Natural killer cell (primary cell): ENCODE measurements at places on chromosomes 2 and 18. TPM values are rescaled to one million over a fixed set of nuclear protein-coding genes. Genes with fewer than 3 reads are reported as not detected.
A peak's percentile ranks its signal among the peaks of the same experiment; 100 is the strongest.

DNA sequence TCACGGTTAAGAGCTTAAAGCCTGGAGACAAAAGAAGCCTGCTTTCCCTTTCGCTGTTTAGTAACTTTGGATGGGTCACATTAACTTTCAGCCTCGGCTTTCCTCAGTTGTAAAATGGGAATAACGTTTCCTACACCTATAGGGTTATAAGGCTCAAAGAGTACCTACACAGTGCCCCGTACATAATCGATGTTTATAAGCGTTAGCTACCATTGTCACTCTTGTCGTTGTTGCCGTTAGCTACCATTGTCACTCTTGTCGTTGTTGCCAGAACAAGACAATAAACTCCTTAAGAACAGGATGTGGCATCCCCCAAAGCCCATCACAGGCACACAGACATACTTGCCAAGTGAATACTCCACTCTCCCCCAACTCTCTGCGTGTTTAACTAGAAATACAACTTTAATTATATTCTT is 901 bp upstream of the MFSD6 start:
- DNase-seq = peak; percentile 88

RIT2 gene
- total RNA-seq = not detected

- DNase-seq = no peak
These were observed 11.2 kb upstream of the INPP4A start for GRCh38 chr2:98433363-98433964.

SLC9A4 gene
- total RNA-seq = 0.19 TPM

GRCh38 chr2:176072951-176073904 is 10.5 kb downstream of the EVX2 start:
- DNase-seq = no peak

- no peak for DNase-seq
These were observed 1662.1 kb upstream of the NXPH2 start for GRCh38 chr2:140442319-140442718.

DNA sequence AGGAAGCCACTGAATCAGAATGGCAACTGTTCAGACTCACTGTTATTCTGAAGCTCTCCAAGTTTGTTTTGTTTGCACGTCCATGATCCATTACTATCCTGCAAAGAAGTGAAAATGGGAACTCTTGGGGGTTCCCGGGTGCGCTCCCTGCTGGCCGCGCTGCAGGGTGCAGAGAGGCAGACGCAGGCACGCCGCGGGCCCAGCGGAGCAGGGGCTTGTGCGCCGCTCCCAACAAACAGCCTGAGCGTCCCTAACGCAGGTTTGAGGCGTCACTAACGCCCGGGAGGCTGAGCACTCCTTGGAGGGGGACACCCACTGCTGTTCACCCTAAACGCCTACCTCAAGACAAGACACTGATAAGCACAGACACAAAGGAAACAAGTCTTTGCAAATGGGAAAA is 14.3 kb upstream of the PIEZO2 start:
- DNase-seq = no peak

DNA sequence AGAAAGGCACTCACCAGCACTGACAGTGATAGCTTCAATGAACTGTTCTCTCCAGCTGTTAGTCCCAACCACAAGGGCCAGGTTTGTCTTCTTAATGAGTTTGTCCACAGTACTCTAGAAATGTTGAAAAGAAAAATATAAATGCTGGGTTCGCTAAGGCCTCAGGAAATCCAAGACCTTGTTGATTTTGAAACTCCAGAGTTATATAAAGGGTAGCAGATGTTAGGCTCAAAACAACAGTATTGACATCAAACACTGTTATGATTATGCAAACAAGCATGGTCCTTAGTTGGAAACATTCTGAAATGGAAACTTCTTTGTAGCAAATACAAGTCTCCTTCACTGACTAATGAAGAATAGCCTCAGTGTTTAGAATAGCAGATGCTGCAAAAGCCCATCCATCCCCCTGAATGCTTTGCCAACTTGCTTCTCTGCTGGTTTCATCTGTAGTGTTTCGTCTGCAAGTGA is 291.1 kb downstream of the SLC8A1 start:
- no peak for DNase-seq
